ENCODE measurements at places on chromosomes 7 and 10. TPM values are rescaled to one million over a fixed set of nuclear protein-coding genes. Genes with fewer than 3 reads are reported as not detected.

Gene CXCL12
- total RNA-seq = not detected

Gene ITPRID1
- total RNA-seq = not detected

Gene FRMD4A
- 0.49 TPM for total RNA-seq

Gene HGF
- not detected for total RNA-seq

Gene EVX1
- total RNA-seq = not detected

GRCh38 chr10:28687683-28688001 is 10.3 kb downstream of the BAMBI start:
- no peak for DNase-seq

DNA sequence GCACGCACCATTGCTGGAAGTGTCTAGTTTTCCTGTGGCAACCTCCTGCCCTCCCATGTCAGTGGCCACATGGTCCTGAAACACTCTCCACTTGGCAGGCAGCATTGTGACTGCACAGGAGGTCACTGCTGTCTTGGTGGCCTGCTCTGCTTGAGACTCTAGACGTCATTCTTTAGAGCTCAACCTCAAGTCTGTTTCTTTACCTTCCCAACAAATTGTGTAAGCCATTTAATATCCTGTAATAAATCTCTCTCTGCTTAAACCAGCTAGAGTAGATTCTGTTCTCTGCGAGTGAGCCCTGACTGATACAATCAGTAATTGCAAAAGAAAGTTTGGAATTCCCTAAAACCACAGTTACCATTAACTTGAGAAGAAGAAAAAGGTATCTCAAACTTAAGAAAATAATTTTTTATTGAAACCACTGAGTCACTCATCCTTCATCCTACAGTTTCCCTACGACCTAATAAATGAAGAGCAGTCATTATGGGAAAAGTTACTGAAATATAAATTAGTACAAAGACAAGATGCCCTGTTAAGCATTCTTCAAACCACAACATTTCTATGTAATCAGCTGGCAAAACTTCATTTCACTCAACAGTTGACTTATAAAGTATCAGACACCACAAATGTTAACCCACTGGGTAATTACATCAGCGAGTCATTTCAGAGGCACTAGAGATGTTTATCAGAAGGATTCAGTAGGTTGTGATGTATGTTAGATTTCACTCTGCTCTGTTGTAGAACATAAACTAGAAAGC is 18.0 kb downstream of the SLC25A13 start:
- DNase-seq = no peak

GRCh38 chr7:5436003-5436678 is 12.5 kb upstream of the TNRC18 start:
- DNase-seq = no peak

GRCh38 chr7:104207348-104207730 is 474 bp downstream of the ORC5 start:
- DNase-seq = no peak

GRCh38 chr7:77473229-77474005 is 57.3 kb upstream of the GSAP start:
- DNase-seq = no peak

DNA sequence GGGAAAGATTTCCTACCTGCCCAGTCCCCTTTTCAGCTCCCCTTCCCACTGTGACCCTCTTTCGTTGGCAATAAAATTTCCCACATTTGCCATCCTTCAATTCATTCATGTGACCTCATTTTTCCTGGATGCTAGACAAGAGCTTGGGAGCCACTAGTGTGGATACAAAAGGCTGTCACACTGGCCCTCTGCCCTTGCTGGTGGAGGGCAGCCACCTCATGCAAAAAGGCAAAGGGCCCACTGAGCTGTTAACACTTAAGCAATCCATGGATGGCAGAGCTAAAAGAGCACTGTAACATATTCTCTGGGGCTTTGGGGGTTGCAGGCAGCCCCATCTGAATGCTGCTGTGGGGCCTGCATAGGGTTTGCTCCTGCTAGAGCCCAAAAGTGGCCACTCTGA is 315.1 kb downstream of the NEBL start:
- no peak for DNase-seq

GRCh38 chr7:47540387-47541350 is 41.2 kb downstream of the TNS3 start:
- DNase-seq = no peak

- no peak for DNase-seq
Observed at GRCh38 chr7:83849131-83849530, 200.2 kb upstream of the SEMA3E start.

DNA sequence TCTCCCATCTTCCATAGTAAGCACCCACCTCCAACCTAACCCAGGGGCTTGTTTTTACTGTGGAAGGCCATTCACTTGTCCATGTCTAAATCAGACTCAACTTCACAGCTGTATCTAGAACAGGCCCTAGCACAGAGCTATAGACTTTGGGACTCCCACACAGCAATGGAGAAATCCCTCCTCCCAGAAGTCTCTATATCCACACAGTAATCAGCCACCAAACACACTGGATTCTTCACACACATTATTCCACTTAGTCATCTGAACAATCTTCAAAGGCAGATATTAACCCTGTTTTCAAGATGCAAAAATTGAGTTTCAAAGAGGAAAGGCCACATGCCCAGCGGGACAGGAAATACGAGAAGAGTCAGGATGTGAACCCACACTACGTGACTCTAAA is 81.8 kb downstream of the MALSU1 start:
- no peak for DNase-seq

DNA sequence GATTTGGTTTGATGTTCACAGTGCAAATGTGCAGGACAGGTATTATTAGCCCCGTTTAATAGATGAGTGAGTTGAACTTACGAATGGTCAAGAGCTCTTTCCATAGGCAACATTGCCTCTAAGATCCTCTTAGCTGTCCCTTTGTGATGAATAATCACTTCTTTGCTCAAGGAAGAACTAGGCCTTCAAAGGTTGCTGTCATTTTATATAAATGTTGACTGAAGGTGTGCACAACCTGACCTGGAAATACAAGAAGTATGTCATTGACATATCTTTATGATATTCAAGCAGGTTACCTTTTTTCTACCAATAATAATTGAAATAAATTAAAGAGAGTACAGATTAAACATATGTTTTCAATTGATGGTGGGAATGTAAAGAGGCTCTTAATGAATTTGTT is 48.5 kb upstream of the GLCCI1 start:
- DNase-seq = no peak

- DNase-seq = no peak
Observed at GRCh38 chr10:75010373-75010772, 101.1 kb upstream of the SAMD8 start.

- no peak for DNase-seq
Observed at GRCh38 chr10:92149261-92149660, 141.6 kb downstream of the CPEB3 start.

- DNase-seq = no peak
Observed at GRCh38 chr7:17130281-17131059, 168.0 kb upstream of the AHR start.

DNA sequence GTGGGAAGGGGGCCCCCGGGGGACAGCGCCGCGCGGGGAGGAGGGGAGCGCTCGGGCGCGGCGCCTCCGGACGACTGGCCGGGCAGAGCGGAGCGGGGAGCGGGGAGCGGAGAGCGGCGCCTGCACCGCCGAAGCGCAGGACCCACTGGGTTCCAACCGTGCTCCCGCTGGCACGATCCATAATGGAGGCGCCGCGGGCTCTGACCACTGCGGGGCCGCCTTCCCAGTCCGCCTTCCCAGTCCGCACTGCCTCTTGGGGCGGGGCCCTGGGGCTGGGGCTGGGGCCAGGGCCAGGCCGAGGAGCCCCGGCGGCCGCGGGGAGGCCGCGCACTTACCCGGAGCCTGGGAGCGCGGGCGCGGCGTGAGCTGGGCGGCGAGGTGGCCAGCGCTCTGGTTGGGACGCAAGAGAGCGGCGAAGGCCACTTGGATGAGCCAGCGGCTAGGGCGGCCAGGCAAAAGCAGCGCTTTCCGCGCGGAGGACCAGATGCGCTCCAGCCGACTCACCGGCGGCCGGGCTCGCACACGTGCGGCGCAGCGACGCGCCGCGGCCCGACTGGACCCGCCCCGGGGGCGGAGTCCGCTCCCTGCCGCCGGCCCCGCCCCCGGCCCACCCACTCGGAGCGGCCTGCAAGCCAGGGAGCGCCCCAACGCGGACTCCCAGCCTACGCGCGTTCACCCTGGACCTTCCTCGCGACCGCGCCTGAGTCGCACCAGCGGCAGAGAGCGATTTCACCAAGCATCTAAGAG is at the start of gene PUS7:
PUS7 (minus strand) TSS at position 555 of the 747 bp plus-strand sequence. CDS start 13,759 bp downstream, outside the sequence.
- peak; percentile 87 for DNase-seq

GRCh38 chr7:55017841-55018240 is 976 bp upstream of the EGFR start:
- DNase-seq = no peak

- DNase-seq = no peak
Observed at GRCh38 chr7:200290-200689, 7.9 kb downstream of the FAM20C start.

GRCh38 chr10:84039957-84040356 is 99.4 kb upstream of the GHITM start:
- DNase-seq = no peak

GRCh38 chr10:129024046-129024445 is 443.0 kb upstream of the MGMT start:
- no peak for DNase-seq

- no peak for DNase-seq
Observed at GRCh38 chr7:158450476-158451124, 137.0 kb downstream of the PTPRN2 start.

DNA sequence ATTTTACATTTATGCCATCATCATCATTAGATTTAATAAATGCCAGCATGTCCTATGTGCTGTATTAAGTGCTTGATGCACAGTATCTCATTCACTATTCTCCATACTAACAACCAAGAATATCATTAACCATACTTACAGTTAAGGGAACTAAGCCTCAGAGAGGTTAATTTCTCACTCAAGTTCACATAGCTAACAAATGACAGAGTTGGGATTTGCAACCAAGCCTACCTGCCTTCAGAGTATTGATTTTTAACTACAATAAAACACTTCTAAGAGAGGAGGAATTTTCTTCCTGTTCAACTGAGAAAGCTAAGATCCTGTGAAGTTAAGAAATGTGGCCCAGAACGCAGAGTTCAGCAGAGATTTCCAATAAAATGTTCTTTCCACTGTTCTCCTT is 403.0 kb downstream of the KCNMA1 start:
- no peak for DNase-seq

GRCh38 chr10:69904533-69904932 is 102.8 kb downstream of the COL13A1 start:
- no peak for DNase-seq

GRCh38 chr7:150311711-150312110 is 11.4 kb upstream of the LRRC61 start:
- DNase-seq = no peak
